CD4-positive, alpha-beta T cell treated with Interferon gamma for 1 hour (primary cell): ENCODE measurements at places on chromosomes 12 and 14.

DNA sequence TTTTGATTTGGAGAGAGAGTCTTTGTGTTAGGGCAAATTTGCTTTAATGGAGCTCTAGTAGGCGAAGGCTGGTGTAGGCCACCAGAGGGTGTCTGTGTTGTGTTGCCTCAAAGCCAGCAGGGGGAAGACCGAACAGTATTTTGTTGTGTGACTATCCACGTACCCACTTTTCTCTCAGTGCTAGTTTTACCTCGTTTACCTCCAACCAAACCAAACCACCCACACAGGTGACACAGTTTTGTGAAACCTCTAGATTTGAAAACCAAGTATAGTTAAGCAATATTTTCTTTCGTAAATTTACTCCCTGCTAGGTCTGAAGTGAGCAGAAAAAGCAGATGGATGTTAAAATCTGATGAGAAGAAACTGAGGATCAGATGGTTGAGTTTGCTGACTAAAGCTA is 36.3 kb upstream of the NPFF start:
- DNase-seq: peak; percentile 54

- DNase-seq: no peak
Observed at GRCh38 chr14:30297876-30298795, 260.8 kb upstream of the G2E3 start.

DNA sequence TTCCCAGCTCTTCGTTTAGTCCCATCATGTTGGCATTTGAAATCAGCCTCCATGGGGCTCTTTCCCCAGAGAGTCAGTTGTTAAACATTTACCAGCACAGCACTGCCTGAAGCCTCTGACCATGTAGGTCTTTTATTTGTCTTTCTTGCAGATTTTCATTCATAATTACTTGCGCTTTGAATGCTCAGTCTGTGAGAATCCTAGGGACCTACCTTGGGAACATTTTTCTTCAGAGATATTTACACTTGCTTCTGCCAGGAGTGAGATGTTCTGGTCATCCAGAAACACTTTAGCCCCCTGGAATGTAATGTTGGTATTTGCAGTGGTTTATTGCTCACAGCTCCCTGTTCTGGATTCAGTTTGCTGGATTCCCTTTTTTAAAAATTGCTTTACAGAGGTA is 41.7 kb downstream of the RPH3A start:
- DNase-seq: no peak

DNA sequence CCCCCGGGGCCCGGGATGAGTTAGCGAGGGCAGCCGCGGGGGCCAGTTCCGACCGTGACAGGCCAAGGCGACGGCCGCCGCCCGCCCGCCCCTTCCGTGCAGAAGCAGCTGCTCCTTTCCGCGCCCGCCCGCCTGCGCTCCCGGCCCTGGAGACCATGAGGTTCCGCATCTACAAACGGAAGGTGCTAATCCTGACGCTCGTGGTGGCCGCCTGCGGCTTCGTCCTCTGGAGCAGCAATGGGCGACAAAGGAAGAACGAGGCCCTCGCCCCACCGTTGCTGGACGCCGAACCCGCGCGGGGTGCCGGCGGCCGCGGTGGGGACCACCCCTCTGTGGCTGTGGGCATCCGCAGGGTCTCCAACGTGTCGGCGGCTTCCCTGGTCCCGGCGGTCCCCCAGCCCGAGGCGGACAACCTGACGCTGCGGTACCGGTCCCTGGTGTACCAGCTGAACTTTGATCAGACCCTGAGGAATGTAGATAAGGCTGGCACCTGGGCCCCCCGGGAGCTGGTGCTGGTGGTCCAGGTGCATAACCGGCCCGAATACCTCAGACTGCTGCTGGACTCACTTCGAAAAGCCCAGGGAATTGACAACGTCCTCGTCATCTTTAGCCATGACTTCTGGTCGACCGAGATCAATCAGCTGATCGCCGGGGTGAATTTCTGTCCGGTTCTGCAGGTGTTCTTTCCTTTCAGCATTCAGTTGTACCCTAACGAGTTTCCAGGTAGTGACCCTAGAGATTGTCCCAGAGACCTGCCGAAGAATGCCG is 699 bp downstream of the MGAT2 start:
- DNase-seq: peak; percentile 72

GRCh38 chr14:53605562-53605961 is 351.1 kb downstream of the BMP4 start:
- no peak for DNase-seq

DNA sequence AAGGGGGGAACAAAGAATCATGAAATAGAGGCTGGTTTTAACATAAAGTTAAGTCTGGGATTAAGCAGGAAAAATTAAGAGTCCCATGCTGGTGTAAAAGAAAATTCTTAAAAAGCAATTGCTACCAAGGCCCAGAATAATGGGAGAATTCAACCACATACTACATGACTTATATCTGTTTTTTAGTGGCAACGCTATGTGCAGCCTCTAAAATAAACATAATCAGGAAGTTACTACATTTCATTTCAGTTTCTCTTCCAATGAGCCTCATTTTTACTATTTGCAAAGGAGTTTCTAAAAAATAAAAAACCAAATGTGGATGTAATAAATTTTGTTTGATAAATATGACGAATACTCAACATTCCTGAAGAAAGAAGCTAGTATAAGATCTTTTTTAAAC is 58.1 kb downstream of the CPNE8 start:
- DNase-seq: no peak

DNA sequence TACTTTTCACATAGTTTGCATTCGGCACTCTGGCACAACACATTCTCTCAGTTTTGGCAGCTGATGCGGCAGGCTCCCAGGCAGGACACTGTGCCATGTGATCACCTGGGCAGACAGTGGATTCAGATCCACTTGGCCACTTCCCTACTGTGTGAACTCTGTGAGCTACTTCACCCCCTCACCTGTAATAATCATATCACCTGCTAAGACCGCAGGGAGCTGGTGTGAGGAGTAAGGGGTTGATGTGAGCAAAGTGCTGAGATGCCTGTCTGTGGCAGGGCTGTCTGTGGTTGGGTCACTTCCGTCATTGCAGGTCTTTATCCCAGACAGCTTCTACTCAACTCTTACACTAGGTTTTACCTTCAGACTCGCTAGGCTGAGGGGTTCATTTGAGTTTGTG is 50.4 kb upstream of the AMN start:
- DNase-seq: no peak

DNA sequence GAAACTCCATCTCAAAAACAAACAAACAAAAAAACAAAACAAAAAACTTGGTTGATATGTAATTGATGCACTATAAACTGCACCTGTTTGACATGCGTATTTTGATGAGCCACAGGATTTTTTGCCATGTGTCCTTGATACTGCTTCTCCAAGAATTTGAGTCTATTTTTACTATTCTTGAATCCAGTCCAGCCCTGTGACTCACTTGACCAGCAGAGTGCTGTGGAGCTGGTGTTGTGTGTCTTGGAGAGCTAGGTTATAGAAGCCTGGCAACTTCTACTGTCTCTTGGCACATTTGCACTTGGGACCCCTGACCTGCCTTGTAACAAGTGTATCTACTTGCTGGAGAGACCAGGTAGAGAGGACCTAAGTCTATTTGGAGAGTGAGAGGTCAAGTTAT is 52.0 kb downstream of the KLRG1 start:
- DNase-seq: no peak

- no peak for DNase-seq
Observed at GRCh38 chr12:114412825-114413749, 7.1 kb upstream of the TBX5 start.

DNA sequence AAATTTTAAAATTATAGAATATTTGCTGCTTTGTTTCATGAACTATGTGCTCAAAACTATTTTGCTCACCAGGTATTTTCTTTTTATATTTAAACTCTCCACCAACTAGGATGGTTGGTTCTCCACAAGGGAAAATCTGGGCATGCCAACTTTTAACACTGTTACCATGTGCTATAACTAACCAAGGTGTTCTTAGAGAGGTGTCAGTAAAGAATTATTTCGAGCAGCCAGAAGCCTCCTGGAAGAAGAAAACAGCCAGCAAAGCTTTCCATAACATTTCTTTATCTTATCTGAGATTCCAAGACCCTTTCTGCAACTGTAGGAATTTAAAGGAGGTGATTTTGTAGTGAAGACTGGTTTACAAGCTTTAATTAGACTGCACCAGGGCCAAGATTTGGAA is 97.3 kb downstream of the PRICKLE1 start:
- no peak for DNase-seq

- DNase-seq: no peak
Observed at GRCh38 chr12:78470354-78471195, 394.0 kb upstream of the SYT1 start.

DNA sequence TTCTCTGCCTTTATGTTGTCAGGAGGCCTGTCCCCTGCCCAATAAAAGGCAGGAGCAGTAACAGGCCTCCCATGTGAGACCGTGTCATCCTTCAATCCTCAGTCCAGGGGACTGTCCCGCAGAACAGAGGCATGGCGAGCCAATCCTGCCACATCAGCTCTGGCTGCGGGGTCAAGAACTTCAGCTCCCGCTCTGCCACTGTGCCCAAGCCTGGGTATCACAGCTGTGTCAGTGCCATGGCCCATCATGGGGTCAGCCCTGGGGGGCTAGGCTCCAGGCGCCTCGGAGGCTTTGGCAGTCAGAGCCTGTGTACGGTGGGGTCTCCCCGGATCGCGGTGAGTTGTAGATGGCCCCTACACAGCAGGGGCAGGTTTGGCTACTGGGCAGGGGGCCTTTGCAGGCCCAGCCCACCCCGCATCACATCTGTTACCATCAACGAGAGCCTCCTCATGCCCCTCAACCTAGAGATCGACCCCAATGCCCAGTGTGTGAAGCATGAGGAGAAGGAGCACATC is 19.9 kb upstream of the KRT83 start:
- no peak for DNase-seq

GRCh38 chr14:23623962-23624361 is 12.2 kb upstream of the DHRS2 start:
- DNase-seq: no peak
